ENCODE measurements at places on chromosomes 12 and 14.

GRCh38 chr14:26286081-26286912 is 311.5 kb downstream of the NOVA1 start:
- no peak for DNase-seq

DNA sequence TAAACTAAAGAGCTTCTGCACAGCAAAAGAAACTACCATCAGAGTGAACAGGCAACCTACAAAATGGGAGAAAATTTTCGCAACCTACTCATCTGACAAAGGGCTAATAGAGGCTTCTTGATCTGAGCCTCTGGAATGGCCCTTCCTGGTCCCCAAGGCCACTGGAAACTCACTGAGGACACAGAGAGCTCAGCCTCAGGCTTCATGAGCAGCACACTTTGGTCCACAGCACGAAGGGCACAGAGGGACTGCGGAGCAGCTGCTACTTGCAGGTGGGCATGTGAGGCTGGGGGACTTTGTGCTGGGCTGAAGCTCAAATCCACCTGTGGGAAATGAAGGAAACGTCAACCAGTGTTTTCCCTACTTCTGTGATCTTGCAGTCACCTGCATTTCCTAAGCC is 27.4 kb downstream of the PZP start:
- DNase-seq: no peak

- DNase-seq: no peak
These were observed 139.2 kb downstream of the NTF3 start for GRCh38 chr12:5571115-5571514.

DNA sequence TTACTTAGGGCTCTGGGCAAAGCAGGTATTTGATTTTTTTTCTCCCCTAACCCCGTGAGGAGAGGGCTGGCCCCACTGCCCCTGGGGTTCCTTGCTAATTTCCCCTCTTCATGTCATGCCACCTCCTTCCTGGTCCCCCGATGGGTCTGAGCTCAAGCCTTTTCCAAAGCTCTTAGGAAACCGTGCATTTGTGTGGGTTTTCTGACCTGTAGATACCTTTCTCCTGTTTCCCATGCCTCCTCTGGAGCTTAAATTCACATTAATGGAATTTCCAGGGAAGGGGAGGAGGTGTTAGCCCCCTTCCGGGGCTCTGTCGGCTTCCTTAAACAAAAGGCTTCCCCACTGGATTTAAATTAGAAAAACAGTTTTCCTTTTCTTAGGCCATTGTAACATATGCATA is 12.6 kb downstream of the SFSWAP start:
- DNase-seq: no peak

DNA sequence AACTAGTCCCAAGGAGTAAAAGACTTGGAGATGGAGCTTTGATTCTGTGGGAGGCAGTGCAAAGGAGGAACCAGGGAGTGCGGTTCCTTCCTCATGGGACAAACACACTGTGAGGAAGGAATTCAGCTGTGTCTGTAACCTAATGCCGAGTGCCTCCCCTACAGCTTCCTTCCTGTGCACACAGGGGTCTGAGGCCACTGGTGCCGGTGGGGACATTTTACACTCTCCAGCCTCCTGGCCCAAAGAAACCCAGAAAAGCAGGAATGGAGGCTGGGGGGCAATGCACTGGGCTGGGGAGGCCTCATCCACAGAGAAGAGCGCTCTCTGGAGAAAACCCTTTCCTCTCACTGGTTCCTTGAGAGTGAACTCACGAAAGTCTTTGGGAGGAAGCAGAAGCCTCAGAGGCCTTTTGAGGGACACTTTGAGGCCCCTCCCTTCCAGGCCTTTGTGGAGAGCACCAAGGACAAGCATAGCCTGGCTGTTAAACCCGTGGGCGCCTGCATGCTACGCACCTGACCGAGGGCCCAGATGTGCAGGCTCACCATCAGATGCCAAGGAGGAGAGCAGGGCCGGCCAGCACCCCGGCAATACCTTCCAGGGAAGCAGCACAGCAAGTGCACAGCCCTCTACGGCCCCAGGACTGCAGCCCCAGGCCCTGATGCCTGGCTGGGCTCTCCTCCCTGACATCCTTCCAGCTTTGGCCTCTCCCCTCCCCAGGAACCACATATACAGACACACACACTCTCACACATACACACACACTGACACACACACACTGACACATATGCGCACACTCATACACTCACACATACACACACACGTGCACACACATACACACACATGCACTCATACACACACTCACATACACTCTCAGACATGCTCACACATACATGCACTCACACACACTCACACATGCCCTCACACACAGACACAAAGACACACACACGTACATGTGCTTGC is 52.0 kb downstream of the NFKBIA start:
- no peak for DNase-seq

GRCh38 chr12:12331896-12332295 is 18.1 kb downstream of the MANSC1 start:
- DNase-seq: no peak

GRCh38 chr14:105093038-105093430 is 27.8 kb upstream of the GPR132 start:
- DNase-seq: peak; percentile 61

GRCh38 chr12:62379026-62379722 is 87.5 kb upstream of the MON2 start:
- no peak for DNase-seq

GRCh38 chr12:81896771-81897170 is 137.6 kb upstream of the PPFIA2 start:
- DNase-seq: no peak

- DNase-seq: no peak
These were observed 17.4 kb downstream of the SDSL start for GRCh38 chr12:113439606-113440030.

DNA sequence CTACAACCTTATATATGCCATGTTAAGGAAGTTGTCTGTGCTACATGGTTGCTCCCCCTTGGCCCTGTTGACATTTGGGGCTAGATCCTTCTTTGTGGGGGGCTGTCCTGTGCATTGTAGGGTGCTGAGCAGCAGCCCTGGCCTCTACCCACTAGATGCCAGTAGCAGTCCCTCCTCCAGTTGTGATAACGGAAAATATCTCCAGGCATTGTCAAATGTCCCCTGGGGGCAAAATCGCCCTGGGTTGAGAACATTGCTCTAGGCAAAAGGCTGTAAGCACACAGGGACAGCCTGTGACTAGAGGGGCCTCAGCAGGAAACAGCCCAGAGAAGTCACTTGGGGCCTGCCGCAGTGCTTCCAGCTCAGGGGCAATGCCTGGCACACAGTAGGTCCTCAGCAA is 1100.3 kb downstream of the BCL11B start:
- DNase-seq: no peak

GRCh38 chr12:48903982-48904411 is 21.3 kb downstream of the FKBP11 start:
- peak; percentile 73 for DNase-seq

- no peak for DNase-seq
These were observed 23.7 kb downstream of the PRPF40B start for GRCh38 chr12:49646871-49647654.

GRCh38 chr12:50482571-50482970 is 22.2 kb upstream of the DIP2B start:
- DNase-seq: no peak

DNA sequence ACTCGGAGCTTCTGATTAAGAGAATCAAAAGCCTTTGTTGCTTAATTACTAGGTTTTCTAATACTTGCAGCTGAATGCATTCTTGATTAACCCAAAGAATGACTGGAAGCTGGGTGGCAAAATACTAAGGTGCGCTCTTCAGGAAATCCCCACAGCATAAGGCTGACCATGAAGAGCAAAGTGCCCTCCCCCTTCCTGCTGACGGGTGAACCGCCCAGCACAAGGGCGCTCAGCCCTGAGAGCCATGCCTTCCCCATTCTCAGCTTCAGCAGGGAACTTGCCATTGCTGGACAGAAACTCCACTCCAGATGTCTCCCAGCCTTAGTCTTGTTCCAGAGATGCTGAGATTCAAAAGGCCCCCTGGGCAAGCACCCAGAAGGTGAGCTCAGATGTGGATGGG is 27.2 kb upstream of the FBRSL1 start:
- DNase-seq: no peak

GRCh38 chr12:121781484-121781997 is 11.9 kb downstream of the RHOF start:
- no peak for DNase-seq

DNA sequence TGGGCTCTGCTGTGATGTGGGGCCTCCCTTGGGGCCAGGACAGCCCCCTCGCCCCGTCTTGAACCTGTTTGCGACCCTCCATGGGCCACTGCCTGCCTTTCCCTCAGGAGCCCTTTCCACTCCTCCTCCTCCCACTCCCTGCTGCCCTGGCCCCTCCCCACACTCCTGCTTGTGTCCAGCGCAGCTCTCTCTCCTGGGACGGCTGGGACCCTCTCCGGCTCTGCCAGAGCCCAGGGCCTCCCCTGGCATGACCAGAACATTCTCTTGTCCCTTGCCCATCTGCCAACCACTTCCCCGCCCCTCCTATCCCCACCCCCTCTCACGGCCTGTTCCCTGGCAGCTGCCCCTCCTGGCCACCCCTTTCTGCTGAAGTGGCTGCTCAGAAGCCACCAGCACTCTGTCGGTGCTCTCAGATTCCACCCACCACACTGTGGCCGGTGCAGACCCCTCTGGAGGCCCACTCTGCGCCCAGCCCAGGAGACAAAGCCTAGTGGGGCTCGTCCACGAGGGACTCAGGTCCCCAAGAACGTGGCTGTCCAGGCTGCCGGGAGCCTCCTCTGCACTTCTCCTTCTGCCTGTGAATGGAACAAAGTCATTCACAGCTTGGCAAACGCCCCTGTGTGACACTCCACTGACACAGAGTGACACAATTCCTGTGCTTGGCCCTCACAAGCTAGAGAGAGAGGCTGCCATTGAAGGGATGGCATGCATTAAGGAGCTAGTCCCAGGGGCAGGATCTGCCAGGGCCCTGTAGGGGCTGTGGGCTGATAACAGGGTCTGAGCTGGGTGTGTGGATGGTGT is 1.4 kb downstream of the ASPG start:
- peak; percentile 13 for DNase-seq

DNA sequence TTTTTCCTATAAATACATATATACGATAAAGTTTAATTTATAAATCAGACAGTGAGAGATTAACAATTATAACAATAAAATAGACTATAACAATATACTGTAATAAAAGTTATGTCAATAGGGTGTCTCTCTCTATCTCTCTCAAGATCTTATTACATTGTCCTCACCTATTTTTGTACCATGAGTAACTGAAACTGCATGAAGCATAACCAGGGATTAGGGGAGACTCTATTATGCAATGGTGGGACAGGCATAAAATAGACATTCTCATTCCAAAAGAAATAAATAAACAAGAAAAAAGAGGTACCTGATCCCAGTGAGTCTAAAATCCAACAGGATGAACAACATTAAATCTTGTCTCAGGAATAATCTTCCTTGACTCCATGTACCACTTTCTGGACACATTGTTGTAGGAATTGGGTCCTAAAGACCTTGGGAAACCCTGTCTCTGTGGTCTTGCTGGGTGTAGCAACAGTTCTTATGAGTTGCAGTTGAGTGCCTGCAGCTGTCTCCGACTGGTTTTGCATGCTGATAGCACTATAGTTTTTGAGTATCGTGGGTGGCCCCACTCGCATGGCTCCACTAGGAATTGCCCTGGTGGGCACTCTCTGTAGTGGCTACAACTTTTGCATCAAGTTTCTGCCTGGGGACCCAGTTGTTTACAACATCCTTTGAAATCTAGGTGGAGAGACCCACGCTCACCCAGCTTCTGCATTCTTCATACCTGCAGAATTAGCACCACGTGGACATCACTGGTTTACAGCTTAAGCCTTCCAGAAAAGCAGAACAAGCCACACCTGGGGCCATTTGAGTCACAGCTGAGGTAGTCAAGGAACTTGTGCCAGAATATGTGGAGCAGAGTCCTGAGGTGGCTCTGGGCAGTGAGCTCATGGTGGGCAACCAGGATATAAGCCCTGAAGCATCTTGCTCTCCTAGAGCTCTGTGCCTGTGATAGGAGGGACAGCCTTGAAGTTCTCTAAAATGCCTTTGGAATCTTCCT is 204.7 kb downstream of the KITLG start:
- no peak for DNase-seq

GRCh38 chr14:73714656-73715081 is 485 bp upstream of the PNMA1 start:
- no peak for DNase-seq

- DNase-seq: no peak
These were observed 1263.0 kb downstream of the LRFN5 start for GRCh38 chr14:42869681-42870080.

Data from uterus (tissue), 4 donors.